ENCODE measurements at places on chromosomes 4 and X.

- no peak for DNase-seq
Measured at GRCh38 chr4:106269711-106270110, 46.3 kb downstream of the TBCK start.

DNA sequence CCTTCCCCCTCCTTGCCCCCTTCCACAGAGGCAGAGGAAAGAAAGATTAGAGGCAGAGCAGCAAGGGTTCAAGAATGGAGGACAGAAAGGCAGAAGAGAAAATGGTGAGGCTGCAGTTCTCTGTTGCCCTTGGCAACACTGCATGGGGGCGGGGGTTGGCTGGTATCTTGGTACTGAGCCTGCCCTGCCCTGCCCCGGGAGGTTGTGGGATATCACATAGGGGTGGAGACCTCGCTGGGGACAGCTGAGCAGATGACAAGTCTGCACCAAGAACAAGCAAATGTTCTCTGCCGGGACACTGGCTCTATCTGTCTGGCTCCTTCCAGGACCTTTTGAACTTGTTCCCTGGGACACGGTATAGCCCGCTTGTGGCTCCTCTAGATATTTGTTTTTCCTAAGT is 39.8 kb downstream of the NHS start:
- DNase-seq: no peak

DNA sequence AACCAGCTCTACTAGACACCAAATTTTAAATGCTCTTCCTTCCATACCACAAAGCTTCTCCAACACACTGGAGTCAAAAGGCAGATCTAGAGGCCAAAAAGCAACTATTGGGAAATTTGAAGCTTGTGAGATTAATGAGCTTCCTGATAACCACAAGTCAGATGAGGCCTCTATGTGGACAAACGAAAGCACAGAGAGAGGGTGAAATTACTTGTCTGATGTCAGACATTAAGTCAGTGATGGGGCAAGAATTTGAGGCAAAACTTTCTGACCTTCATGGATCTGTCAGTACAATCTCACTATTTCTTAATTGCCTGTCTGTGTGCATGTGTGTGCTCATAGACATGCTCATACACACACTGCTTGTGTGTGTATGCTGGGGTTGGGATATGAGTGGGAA is 103.6 kb downstream of the GUCY2F start:
- DNase-seq: no peak

DNA sequence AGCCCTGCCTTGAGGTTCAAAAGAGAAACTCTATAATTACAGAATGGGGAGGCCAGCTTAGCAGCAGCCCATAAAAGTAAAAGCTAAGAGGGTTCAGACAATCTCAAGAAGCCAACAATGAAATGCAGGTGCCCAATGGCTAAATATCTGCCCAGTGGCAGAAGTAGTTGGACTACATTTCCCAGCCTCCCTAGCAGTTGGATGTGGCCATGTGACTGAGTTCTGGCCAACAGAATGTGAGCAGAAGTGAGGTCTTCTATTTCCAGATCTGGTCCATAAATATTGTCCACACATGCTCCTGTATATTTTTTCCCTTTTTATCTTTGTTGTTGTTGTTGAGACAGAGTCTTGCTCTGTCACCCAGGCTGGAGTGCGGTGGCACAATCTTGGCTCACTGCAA is 127.9 kb upstream of the NHS start:
- no peak for DNase-seq

DNA sequence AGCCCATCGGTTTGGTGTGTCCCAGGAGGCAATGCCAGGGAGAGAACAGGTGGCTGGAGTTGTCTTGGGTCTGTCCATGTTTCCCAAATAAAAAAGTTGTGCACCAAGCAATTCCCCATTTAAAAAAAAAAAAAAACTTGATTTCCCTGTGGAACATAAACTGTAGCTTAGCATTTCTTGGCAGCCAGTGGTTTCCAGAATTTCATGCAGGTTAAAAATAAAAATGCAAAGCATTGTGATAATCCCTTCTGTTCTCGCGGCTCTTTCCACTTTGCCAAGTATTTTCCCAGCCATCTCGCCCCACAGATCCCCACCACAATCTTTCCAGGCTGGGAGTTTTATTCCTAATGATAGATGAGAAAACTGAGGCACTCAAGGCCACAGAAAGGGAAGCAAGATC is 51.4 kb upstream of the MSX1 start:
- DNase-seq: no peak
